ENCODE measurements at places on chromosomes 7 and 10. TPM values are rescaled to one million over a fixed set of nuclear protein-coding genes. Genes with fewer than 3 reads are reported as not detected.

DNA sequence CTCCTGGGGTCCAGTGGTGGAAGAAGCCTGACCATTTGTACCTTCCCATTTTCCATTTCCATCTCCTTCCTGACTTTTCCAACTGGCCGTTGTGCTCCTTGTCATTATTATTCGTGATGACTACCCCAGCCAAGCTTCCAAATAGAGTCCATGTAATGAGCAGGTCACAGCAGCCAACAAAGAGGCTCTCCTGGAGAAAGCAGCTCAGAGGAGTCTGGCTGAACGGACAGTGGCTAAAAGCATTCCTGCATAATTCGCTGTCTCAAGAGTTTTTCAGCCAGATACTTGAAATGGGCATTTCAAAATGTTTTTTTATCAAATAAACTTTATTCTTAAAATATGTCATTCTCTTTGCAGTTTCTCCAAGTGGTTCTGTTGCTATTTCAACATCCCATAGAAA, 458.6 kb downstream of the INHBA start:
- H3K4me3 ChIP-seq, result no peak overlapping the region
- no peaks in the 10 kb centered on the region for H3K4me1 ChIP-seq
- H3K27ac ChIP-seq, result no peak overlapping the region
- no peaks in the 10 kb centered on the region for H3K27me3 ChIP-seq
- no peaks in the 10 kb centered on the region for H3K36me3 ChIP-seq
- DNase-seq, result no peak

DNA sequence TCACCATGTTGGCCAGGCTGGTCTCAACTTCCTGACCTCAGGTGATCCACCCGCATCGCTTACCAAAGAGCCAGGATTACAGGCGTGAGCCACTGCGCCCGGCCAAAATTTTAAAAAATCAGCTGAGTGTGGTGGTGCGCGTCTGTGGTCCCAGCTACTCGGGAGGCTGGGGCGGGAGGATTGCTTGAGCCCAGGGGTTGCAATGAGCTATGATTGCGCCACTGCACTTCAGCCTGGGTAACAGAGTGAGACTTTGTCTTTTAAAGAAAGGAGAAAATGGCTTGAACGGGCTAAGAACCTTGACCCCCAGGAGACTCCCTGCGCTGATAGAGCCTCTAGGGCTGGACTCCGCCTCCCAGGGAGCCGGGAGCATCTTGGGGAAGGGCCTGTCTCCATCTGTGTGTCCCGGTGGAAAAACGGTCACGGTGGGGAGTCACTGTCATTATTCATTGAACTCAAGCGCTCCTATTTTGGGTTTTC, 760 bp upstream of the KCTD7 start:
- H3K27me3 ChIP-seq, result no peaks in the 10 kb centered on the region
- peak overlapping the region; percentile 89 for H3K4me3 ChIP-seq
- H3K36me3 ChIP-seq, result no peaks in the 10 kb centered on the region
- H3K27ac ChIP-seq, result no peak overlapping the region

DNA sequence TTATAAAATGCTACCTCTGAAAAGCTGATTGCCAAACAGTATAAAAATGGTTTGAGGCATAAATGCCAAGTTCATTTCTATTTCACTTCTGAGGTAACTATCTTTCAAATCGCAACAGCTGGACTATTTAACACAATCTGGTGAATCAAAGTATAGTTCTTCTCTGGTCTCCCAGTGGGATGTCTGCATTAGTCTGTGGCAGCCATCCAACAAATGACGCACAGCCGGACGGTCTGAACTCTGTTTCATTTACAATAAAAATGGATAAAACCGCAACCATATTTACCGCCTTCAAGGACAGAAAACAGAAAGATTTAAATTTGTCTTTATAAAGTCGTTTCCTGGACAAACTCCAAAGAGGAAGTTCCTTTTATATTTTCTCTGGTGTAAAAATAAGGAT, 41.9 kb downstream of the ENO4 start:
- H3K4me1 ChIP-seq, result no peaks in the 10 kb centered on the region
- DNase-seq, result no peak
- H3K27me3 ChIP-seq, result peaks cover 41% of the 10 kb centered on the region
- H3K4me3 ChIP-seq, result no peak overlapping the region
- no peak overlapping the region for H3K27ac ChIP-seq

GRCh38 chr10:9792181-9792580, 1225.5 kb upstream of the CELF2 start:
- no peaks in the 10 kb centered on the region for H3K4me1 ChIP-seq
- no peak for DNase-seq
- H3K27me3 ChIP-seq, result no peaks in the 10 kb centered on the region
- H3K4me3 ChIP-seq, result no peak overlapping the region
- no peaks in the 10 kb centered on the region for H3K36me3 ChIP-seq
- no peak overlapping the region for H3K27ac ChIP-seq

GRCh38 chr10:116126239-116126638, 146.8 kb downstream of the GFRA1 start:
- H3K4me1 ChIP-seq, result no peaks in the 10 kb centered on the region
- no peak for DNase-seq
- no peak overlapping the region for H3K27ac ChIP-seq
- no peaks in the 10 kb centered on the region for H3K27me3 ChIP-seq
- peaks cover 2% of the 10 kb centered on the region for H3K36me3 ChIP-seq
- H3K4me3 ChIP-seq, result no peak overlapping the region

- H3K4me1 ChIP-seq, result no peaks in the 10 kb centered on the region
- no peak for DNase-seq
- H3K36me3 ChIP-seq, result no peaks in the 10 kb centered on the region
- H3K27ac ChIP-seq, result no peak overlapping the region
These were observed 208.0 kb upstream of the CSTF2T start for GRCh38 chr10:51907361-51907760.

DNA sequence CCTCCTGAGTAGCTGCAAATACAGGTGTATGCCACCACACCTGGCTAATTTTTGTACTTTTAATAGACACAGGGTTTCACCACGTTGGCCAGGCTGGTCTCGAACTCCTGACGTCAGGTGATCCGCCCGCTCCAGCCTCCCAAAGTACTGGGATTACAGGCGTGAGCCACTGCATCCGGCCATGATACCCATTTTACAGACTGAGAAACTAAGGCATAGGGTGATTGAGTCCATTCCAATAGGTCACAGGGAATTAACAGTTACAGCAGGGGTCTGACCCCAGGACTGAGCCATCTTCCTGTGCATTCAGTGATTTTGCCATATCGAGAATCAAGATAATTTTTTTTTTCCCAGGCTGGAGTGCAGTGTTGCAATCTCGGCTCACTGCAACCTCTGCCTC, 12.3 kb upstream of the CTBP2 start:
- no peak for DNase-seq
- no peaks in the 10 kb centered on the region for H3K4me1 ChIP-seq
- peaks cover 18% of the 10 kb centered on the region for H3K27me3 ChIP-seq
- no peaks in the 10 kb centered on the region for H3K36me3 ChIP-seq
- H3K4me3 ChIP-seq, result no peak overlapping the region

- no peak overlapping the region for H3K27ac ChIP-seq
- no peak overlapping the region for H3K4me3 ChIP-seq
- peaks cover 22% of the 10 kb centered on the region for H3K4me1 ChIP-seq
- peaks cover 38% of the 10 kb centered on the region for H3K27me3 ChIP-seq
- H3K36me3 ChIP-seq, result no peaks in the 10 kb centered on the region
These were observed 4.8 kb downstream of the SH3PXD2A start for GRCh38 chr10:103850572-103850895.

DNA sequence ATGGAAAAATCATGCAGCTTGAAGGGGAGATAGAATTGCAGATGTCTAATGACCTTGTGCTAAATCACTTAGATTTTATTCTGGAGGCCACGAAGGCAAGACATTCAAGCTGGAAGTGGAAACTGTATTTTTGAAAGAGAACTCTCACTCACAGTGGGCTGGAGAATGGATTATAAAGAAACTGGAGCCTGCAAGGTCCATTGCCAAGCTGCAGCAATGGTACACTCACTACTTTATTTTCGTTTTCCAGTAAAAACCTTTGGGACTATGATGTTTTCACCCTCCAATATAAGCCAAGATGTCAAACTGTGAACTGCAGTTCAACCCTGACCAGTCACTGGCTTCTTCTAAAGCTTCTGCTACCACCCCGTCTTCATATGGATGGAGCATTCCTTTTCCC, 62.0 kb downstream of the SKIDA1 start:
- no peaks in the 10 kb centered on the region for H3K4me1 ChIP-seq
- DNase-seq, result no peak
- no peaks in the 10 kb centered on the region for H3K36me3 ChIP-seq
- H3K27me3 ChIP-seq, result no peaks in the 10 kb centered on the region
- no peak overlapping the region for H3K27ac ChIP-seq
- H3K4me3 ChIP-seq, result no peak overlapping the region

GRCh38 chr10:97119058-97119745, 66.6 kb downstream of the SLIT1 start:
- peaks cover 18% of the 10 kb centered on the region for H3K27me3 ChIP-seq
- no peak overlapping the region for H3K4me3 ChIP-seq
- no peaks in the 10 kb centered on the region for H3K4me1 ChIP-seq

- no peak for DNase-seq
- H3K4me1 ChIP-seq, result no peaks in the 10 kb centered on the region
- H3K36me3 ChIP-seq, result peaks cover 2% of the 10 kb centered on the region
These were observed 60.4 kb downstream of the C10orf67 start for GRCh38 chr10:23284155-23284554.

DNA sequence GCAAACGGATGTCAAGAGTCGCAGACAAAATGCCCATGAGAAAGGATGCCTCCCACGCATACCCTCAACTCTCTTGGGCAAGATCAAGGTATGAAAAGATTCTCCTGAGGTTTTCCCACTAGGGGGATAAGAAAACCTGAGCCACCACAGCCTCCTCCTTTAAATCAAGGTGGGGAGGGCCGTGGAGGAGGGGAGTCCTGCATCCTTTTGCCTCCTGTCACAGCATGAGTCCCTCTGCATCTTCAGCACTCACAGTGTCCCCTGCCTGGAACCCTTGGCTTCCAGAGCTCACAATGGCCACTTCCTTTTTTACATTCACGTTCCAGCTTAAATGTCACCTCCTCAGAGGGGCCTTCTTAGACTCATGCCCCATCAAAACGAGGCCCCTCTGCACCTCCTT, 207.6 kb downstream of the GLI3 start:
- no peak for DNase-seq
- no peak overlapping the region for H3K4me3 ChIP-seq
- H3K4me1 ChIP-seq, result no peaks in the 10 kb centered on the region
- H3K27me3 ChIP-seq, result no peaks in the 10 kb centered on the region
- no peak overlapping the region for H3K27ac ChIP-seq

- peaks cover 53% of the 10 kb centered on the region for H3K27me3 ChIP-seq
- H3K36me3 ChIP-seq, result peaks cover 4% of the 10 kb centered on the region
- peak overlapping the region; percentile 3 for H3K4me3 ChIP-seq
- DNase-seq, result no peak
These were observed 256.8 kb downstream of the PLXNA4 start for GRCh38 chr7:132319481-132319880.

DNA sequence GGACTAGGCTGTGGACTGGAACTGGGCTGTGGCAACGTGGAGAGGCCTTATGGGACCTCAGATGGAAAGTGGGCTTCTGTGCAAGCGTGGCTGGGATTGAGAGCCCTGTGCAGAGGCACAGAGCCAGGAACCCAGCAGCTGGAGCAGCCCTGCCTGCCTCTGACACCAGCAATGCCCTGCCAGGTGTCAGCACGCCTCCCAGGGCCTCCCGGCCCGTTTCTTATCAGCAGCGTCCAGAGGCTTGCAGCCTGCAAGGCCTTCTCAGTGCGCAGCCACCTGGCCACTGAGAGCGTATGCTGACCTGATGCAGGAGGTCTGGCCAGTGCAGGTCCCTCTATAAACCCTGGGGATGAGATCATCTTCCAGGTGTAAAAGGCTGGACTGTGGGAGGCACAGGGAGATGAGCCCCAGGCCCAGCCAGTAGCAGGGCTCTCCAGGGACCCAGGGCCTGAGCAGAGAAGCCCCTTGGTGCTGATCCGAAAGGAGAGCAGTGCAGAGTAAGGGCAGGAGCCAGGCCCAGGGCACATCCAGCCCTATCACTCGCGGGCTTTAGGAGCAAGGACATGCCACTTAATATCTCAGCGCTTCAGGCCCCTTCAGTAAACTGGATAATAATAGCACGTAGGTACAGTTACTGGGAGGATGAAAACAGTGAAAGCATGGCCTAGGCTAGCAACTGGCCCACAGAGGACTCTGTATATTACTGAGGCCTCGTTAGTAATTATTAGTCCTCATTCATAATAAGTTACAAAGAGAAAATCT, 38.8 kb upstream of the ANTXRL start:
- no peaks in the 10 kb centered on the region for H3K27me3 ChIP-seq
- peaks cover 8% of the 10 kb centered on the region for H3K36me3 ChIP-seq
- no peak overlapping the region for H3K4me3 ChIP-seq
- no peaks in the 10 kb centered on the region for H3K4me1 ChIP-seq
- no peak overlapping the region for H3K27ac ChIP-seq
- no peak for DNase-seq

- no peaks in the 10 kb centered on the region for H3K36me3 ChIP-seq
- no peak for DNase-seq
- H3K4me1 ChIP-seq, result peaks cover 7% of the 10 kb centered on the region
- no peaks in the 10 kb centered on the region for H3K27me3 ChIP-seq
These were observed 70.4 kb downstream of the ASB13 start for GRCh38 chr10:5595994-5596471.

DNA sequence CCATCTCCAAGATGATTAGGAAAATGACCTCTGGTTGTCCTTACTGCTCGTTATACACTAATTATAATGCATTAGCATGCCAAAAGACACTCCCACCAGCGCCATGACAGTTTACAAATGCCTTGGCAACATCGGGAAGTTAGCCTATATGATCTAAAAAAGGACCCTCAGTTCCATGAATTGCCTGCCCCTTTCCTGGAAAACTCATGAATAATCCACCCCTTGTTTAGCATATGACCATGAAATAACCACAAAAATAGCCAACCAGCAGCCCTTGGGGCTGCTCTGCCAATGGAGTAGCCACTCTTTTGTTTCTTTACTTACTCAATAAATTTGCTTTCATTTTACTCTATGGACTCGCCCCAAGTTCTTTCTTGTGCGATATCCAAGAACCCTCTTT, 41.6 kb upstream of the KCNMA1 start:
- H3K27me3 ChIP-seq, result peaks cover 30% of the 10 kb centered on the region
- no peak for DNase-seq
- no peak overlapping the region for H3K27ac ChIP-seq
- H3K36me3 ChIP-seq, result no peaks in the 10 kb centered on the region
- H3K4me1 ChIP-seq, result no peaks in the 10 kb centered on the region

DDC gene
- not detected for total RNA-seq

LIPN gene
- total RNA-seq, result not detected

CALCR gene
- not detected for total RNA-seq

DPCD gene
- 4.7 TPM for total RNA-seq

PIP gene
- not detected for total RNA-seq

CCDC3 gene
- total RNA-seq, result 1.5 TPM

SSC4D gene
- total RNA-seq, result 0.60 TPM

RP9 gene
- 20.8 TPM for total RNA-seq

WDR86 gene
- total RNA-seq, result 1.0 TPM

COBL gene
- not detected for total RNA-seq

AMPH gene
- total RNA-seq, result 0.07 TPM
